Epithelial cell of prostate (primary cell): ENCODE measurements at places on chromosomes 1 and 21.

- DNase-seq = no peak
Observed at GRCh38 chr1:77925518-77925917, 37.1 kb downstream of the NEXN start.

- DNase-seq = no peak
Observed at GRCh38 chr1:66996018-66996682, 57.8 kb downstream of the SLC35D1 start.

GRCh38 chr1:3135744-3136455 is 66.9 kb downstream of the PRDM16 start:
- no peak for DNase-seq

DNA sequence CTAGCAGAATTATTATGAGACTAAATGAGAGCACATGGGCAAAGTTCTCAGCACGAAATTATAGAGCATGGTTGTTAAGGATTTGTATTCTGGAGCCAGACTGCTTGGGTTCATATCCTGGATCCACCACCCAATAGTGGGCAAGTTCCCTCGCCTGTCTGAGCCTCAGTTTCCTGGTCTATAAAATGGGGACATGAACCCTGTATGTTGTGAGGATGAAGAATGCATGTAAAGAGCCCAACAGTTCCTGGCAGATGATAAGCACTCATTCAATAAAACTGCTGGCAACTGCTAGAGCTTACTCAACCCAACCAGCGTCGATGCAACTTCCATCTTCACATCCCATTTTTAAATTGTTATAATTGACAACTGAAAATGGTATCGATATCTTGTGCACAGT is 47.2 kb upstream of the ZBTB40 start:
- no peak for DNase-seq

DNA sequence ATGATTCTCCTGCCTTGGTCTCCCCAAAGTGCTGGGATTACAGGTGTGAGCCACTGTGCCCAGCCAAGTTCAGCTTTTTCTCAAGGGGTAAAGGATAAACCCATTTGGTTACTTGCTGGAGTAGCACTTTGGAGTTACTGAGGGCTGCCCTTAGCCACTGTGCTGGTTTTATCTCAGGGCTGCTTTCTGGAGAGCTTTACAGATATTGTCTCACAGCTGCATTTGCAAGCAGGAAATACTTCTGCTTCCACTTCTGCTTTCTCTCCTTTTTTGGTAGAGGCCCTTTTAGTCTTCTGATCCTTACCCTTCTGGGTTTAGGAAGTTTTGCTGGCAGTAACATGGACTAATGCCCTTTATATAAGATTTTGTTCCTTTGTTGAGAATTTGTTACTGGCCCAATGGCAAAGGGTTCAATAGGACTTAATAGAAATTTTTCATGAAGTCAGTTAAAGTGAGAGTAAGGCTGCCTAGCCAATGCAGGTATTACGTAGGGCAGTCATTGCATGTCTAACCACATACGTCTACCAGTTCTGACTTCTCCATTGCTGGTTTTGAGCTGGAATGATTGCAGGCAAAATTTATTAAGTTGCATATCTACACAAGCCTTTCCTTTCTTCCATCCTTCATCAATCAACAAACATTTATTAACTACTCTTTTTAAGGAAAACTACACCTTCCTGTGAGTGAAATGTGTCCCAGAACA is 24.4 kb downstream of the CAP1 start:
- DNase-seq = no peak
